ENCODE measurements at places on chromosomes 2 and 18. TPM values are rescaled to one million over a fixed set of nuclear protein-coding genes. Genes with fewer than 3 reads are reported as not detected.

Gene ALLC
- not detected for total RNA-seq

Gene REG1B
- total RNA-seq, result 2.0 TPM

DNA sequence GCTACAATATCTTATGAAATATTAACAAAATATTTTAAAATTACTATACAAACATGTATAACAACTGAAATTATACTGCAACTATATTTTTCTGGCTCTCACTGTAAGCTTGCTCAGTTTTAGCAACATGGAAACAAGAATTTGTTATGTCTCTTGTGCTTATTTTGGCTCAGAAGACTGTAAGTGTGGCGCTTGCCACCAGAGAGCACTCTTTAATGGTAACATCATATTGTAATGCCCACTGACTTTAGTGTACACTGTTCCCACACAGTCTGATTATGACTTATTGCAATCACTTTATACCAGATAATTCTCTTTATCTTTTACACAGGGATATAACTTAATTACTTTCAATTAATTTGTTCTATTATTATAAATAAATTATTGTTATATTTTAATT, 1500.6 kb upstream of the TMEFF2 start:
- DNase-seq, result no peak

DNA sequence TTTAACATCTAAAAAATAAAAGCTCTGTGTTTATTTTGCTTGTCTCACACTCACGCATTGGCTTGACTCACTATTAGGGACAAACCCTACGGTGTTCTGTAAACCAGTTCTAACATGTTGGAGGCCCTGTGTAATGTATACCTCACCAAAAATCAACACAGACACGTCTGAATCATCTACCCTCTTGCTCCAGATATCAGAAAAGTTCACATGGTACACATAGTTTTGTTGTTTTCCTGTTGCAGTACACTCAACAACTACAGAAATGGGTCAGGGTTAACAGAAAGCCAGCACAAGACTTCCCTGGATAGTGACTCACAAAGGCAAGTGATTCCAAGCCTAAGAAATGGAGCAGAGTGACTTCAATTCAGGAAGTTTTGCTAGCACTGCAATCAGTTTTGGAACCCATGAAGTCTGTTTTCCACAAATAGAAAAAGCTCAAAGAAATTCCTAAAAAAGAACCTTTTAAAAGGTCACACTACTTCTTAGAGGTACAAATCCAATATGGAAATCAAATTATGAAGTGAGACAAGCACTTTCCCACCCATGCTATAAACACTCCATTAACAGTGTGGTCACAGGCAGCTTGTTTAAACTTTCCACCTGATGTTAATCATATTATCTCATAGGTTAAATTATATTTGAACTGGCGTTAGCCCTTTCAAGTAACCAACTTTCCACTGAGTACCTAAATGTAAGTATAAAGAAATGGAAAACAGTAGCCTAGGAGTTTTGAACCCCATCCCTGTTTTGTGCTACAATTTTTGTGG, 87.4 kb downstream of the GAREM1 start:
- DNase-seq, result peak; percentile 91

- DNase-seq, result no peak
These were observed 6.8 kb downstream of the PHLPP1 start for GRCh38 chr18:62721839-62722795.

GRCh38 chr2:15159751-15160177, 401.4 kb downstream of the NBAS start:
- peak; percentile 15 for DNase-seq

- no peak for DNase-seq
These were observed 43.0 kb downstream of the ANKRD36B start for GRCh38 chr2:97546711-97547110.

Gene ASB18
- not detected for total RNA-seq

Gene SOS1
- total RNA-seq, result 28.7 TPM

Gene ADI1
- total RNA-seq, result 42.9 TPM

Gene TOGARAM2
- 0.44 TPM for total RNA-seq

GRCh38 chr2:157995117-157995516, 106.6 kb upstream of the UPP2 start:
- DNase-seq, result no peak

GRCh38 chr18:26940744-26941398, 75.4 kb upstream of the AQP4 start:
- no peak for DNase-seq

DNA sequence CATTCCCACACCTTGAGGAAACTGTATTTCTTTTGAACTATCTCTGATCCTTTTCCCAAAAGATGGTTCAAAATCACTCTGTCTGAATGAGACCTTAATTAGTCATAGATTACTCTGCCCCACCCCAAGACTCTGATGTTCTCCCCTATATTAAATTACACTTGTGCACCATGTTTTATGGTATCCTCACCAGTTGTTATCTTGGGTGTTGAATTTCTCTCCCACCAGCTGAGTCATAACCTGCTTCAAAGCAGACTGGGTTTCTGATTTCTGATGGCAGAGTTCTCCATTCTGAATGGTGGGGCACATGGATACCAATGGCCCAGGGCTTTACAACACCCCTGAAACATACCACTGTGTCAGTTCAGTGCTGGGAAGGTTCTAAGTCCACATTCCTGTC, 15.0 kb downstream of the CDH20 start:
- no peak for DNase-seq

GRCh38 chr2:111638274-111638877, 245.6 kb downstream of the ANAPC1 start:
- no peak for DNase-seq

Gene HJURP
- total RNA-seq, result 87.0 TPM

- peak; percentile 83 for DNase-seq
These were observed 88.5 kb upstream of the ODC1 start for GRCh38 chr2:10536569-10537133.

DNA sequence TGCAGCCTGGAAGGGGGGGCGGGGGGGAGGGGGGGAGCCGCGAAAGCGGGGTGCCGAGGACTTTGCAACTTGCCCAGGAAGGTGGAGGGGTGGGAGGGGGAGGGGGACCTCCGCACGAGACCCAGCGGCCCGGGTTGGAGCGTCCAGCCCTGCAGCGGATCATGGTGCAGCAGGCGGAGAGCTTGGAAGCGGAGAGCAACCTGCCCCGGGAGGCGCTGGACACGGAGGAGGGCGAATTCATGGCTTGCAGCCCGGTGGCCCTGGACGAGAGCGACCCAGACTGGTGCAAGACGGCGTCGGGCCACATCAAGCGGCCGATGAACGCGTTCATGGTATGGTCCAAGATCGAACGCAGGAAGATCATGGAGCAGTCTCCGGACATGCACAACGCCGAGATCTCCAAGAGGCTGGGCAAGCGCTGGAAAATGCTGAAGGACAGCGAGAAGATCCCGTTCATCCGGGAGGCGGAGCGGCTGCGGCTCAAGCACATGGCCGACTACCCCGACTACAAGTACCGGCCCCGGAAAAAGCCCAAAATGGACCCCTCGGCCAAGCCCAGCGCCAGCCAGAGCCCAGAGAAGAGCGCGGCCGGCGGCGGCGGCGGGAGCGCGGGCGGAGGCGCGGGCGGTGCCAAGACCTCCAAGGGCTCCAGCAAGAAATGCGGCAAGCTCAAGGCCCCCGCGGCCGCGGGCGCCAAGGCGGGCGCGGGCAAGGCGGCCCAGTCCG, 540 bp downstream of the SOX11 start:
- no peak for DNase-seq

DNA sequence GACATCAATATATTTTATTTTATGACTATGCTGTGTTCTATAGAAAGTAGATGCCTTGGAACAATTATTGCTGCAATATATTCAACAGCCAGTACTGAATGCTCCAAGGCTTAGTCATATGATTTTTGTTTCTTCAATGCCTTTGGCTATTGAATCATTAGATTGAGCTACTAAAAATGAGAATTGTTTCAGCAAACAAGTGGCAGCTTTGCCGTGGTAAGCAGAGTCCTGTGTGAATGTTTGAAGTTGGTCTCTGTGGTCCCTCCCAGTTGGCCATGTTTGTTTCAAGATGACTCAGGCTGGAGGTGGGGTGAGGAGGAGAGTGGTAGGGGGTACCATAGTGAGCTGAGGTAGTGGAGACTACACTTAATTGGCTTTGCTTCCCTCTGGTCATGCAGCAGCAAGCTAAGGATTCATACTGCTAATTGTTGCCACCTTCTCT, 198.6 kb upstream of the EPAS1 start:
- no peak for DNase-seq

DNA sequence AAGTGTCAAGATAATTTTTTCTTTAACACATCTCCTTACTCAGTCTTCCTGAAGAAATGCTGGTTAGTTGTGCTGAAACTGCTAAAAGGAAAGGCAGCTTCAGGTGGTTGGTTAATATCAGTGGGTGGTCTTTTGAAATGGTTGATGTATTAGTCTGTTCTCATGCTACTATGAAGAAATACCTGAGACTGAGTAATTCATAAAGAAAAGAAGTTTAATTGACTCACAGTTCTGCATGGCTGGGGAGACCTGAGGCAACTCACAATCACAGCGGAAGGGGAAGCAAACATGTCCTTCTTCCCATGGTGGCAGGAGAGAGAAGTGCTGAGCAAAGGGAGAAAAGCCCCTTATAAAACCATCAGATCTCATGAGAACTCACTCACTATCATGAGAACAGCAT, 125.9 kb upstream of the CYRIA start:
- no peak for DNase-seq

- no peak for DNase-seq
These were observed 184.2 kb downstream of the PHLPP1 start for GRCh38 chr18:62899534-62899933.

- no peak for DNase-seq
These were observed 1.0 kb upstream of the HS6ST1 start for GRCh38 chr2:128319631-128320191.

GRCh38 chr2:71503837-71504236, 50.5 kb downstream of the DYSF start:
- no peak for DNase-seq

- DNase-seq, result no peak
These were observed at the start of gene CDH19 for GRCh38 chr18:66603941-66604627. Gene CDH19 (minus strand): TSS chr18:66604090. CDS start chr18:66572204, 31,886 bp downstream.

Gene CDK15
- total RNA-seq, result 4.8 TPM

Gene TBR1
- total RNA-seq, result not detected

DNA sequence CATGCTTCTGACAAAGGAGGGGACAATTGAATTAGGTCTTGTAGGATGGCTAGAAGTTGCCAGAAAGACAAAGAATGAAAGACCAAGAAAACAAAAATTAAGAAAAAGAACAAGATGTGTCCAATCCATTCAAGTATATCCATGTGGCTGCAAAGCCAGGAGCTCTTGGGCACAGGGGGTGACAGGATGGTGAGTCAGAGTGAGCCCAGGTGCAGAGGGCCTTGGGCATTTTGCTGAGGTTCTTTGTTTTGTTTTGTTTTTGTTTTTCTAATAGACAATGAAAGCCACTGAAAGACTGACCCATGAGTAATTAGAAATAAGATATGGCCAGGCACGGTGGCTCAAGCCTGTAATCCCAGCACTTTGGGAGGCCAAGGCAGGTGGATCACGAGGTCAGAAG, 104.6 kb upstream of the KLHL29 start:
- DNase-seq, result no peak

Gene DNAJC5G
- total RNA-seq, result not detected

DNA sequence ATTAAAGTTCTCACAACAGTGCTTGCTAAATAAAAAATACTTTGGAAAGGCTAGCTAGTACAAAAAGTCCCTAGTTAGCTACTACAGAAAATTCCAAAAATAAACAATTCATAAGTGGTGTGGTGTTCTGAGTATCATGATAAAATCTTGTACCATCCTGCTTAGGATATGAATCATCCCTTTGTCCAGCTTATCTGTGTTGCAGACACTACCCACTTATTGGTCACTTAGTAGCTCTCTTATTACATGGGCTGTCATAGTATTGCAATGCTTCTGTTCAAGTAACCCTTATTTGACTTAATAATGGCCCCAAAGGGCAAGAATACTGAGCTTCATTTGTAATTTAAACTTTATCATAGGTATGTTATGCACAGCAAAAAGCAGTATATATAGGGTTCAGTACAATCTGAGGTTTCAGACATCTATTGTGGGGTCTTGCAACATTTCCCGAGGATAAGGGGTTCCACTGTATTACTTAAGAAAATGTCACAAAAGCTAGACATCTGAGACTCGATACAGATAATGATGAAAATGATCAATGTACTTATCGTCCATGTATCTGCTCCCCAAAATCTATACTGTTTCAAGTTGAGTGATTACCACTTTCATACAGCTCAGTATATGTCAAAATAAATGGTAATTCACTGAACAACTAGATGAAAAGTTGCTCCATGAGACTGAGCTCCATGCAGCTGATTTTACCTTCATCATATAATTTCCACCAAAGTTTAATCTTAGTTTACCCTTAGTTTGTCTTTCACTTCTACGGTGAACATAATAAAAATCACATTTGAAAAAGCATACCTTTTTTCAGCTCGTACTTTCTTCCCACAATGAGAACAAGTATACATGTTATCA, 93.8 kb downstream of the C2orf74 start:
- DNase-seq, result no peak
